Testis (tissue), 5 donors: ENCODE measurements at places on chromosomes 3 and 15.

- peak; percentile 16 for DNase-seq
Observed at GRCh38 chr15:54150255-54150654, 172.0 kb downstream of the UNC13C start.

DNA sequence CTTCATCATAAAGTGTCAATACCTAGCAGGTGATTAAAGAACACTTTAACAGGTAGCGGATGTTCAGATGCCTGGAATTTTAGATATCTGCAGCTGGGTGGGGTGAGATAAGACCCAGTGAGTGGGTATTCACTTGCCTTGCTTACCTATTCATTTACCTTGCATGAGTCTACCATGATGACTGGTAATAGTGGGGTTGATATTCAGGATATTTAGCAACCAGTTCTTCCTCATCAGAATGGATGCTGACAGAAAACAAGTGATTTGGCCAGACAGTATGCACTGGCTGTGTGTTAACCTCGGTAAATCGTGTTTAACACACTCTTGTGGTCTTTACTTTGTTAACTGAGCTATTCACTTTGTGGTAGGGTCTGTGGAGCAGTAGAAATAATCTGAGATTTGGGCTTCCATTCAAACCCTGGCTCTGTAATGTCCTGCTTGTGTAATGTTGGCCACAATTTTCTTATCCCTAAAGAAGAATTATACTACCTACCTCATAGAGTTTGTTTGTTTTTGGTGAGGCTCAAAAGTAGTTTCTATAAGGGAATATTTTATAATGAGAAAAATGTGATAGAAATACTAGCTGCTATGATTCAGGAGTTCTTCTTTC, 391.9 kb upstream of the TBL1XR1 start:
- no peak for DNase-seq

DNA sequence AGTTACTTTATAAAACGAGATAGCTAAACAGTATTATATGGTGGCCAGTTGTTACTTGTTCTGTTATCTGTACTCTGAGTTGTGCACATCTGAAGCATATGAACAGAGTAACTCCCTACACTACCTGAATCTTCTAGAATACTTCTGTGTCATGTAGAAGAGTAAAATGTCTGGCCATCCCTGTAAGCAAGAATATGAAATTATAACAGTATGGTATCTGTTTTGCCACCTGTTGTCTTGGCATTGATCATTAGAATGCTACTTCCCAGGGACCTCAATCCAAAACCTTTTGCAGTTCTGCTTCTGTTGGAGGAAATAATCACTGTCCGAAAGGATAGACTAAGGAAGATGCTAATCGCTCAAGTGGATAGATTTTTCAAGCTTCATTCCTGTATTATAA, 1.9 kb downstream of the TEX9 start:
- DNase-seq: no peak

DNA sequence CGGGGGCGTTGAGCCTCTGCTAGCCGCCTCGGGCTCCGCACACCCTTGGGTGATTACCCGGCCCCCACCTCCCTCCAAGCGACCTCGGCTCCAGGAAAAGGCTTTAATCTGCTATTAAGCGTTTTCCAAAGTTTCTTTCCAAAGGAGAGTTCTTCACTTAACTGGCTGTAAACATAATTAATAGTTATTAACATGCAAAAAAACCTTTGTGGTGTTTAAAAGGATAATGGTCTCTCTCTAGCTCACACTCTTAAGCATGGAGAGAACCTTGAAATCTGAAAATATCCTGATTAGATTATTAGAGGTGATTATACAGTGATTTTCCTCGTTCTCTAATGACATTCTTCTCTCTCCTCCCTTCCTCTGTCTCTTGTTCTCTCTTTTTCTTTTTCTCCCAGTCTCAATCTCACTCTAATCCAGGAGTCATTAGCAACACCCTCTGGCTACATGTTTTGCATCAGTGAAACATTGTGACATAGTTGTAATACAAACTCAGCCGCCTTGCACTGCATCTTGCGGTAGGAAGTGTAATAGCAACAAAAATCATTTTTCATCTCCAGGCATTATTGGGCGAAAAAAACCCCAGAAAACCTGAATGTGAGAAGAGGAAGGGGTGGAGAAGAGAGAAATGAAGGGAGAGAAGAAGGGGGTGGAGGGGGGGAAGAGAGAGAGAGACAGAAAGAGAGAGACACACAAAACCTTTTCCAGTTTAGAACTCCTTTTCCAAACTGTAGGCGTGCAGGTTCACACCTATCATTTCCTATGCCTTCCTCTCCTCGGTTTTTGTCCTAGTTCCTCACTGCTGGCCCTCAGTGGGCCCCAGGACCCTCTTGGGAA, 24.4 kb downstream of the NR2F2 start:
- DNase-seq: peak; percentile 58

GRCh38 chr15:33150431-33150941, 44.0 kb downstream of the FMN1 start:
- no peak for DNase-seq

GRCh38 chr3:19146685-19147650, 1.3 kb upstream of the KCNH8 start:
- peak; percentile 93 for DNase-seq

- no peak for DNase-seq
Observed at GRCh38 chr3:194971009-194971408, 285.3 kb downstream of the FAM43A start.

- DNase-seq: no peak
Observed at GRCh38 chr3:170049146-170050000, 11.6 kb downstream of the GPR160 start.

DNA sequence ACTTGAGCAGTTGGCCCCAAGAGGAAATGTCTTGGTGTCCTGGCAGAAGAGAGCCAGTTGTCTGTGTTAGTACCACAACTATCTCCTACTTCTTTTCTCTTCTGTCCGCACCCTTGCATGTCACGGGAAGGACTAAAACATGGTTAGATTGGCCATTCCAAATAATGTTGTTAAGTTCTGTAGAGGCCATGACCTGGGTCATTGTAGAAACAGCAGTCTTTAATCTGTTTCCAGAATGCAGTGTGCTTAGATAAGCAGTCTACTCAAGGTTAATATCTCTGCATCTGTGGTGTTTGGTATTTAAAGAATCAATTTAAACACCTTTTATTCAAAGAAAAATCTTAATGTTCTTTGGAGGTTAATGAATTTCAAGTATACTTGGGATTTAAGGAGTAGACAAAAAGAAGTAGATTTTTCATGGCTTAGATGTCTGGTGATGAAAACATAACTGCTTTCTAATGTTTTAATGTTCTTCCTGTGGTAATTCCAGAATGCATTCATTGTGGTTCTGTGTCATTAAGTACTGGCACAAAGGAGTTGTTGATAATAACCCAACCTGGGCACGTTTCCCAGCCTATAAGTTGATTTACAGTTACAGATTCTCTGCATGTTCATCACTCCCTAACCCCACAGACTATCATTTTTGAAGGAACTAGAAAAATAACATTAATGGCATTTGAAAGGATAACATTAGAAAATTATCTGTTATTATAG, 58.9 kb downstream of the TMEM108 start:
- no peak for DNase-seq

DNA sequence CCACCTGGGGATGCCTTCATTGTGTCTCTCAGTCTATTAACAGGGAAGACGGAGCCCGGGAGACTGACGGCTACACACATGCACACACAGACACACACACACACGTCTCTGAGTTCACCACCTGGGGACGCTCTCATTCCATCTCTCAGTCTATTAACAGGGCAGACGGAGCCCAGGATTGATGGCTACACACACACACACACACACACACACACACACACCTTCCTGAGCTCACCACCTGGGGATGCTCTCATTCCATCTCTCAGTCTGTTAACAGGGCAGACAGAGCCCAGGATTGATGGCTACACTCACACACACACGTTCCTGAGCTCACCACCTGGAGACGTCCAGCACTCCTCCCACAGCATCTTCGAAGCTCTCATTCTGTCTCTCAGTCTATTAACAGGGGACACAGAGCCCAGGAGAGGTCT, 143.9 kb downstream of the OR4M2 start:
- DNase-seq: no peak

- DNase-seq: no peak
Observed at GRCh38 chr15:71496336-71496955, 313.9 kb upstream of the NR2E3 start.
